Stimulated activated CD4-positive, alpha-beta T cell treated with anti-CD3 and anti-CD28 coated beads, Interleukin-4, amount 100 ng/mL, for 48 hours (primary cell): ENCODE measurements at places on chromosomes 5 and 9.

DNA sequence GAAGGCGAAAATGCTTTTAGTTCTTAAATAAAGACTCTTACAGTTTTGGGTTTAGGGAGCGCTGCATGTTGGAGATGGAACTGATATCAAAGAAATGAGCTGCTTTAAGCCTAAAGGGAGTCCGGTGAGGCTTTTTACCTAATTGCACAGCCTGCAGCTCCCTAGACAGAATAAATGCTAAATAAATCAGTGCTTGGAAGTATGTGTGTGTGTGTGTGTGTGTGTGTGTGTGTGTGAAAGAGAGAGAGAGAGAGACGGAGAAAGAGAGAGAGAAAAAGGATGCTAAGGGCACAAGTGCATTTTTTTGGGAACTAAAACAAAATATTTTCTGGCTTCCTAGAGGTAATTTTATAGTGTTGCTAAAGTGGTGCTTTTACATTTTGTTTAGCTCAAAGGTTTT is 88.4 kb downstream of the MTRR start:
- DNase-seq, result no peak

- DNase-seq, result no peak
Measured at GRCh38 chr5:141494761-141495452, 6.0 kb downstream of the PCDHGC5 start.

DNA sequence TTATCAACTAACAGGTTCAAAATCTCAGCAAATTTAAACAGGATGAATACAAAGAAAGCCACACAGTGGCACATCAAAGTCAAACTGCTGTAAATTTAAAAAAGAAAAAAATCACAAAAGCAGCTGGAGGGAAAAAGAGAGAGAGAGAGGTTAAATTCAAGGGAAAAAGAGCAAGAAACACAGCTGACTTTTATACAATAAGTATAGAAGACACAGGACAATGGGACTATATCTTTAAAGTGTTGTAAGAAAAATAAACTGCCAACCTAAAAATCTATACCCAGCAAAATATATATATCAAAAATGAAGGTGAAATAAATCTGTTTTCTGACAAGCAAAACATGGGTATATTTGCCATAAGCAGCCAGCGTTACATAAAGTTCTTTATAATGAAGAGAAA is 261.5 kb downstream of the TLE1 start:
- DNase-seq, result no peak

- no peak for DNase-seq
Measured at GRCh38 chr9:3708751-3709150, 182.9 kb upstream of the RFX3 start.

DNA sequence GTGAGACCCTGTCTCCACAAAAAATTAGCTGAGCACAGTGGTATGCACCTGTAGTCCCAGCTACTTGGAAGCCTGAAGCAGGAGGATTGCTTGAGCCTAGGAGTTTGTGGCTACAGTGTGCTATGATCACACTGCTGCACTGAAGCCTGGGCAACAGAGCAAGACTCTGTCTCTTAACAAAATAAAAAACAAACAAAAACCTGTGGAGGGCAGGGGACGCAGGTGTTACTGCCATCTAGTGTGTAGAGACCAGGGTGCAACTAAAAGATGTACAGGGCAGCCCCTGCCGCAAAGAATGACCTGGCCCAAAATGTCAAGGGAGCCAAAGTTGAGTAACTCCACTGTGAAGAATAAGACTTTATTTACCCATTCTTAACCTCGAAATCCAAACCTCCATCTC is 27.1 kb downstream of the ASPN start:
- DNase-seq, result no peak
